ENCODE measurements at places on chromosomes 1 and 21.

- DNase-seq, result no peak
Observed at GRCh38 chr1:185439727-185440415, 122.8 kb upstream of the IVNS1ABP start.

- DNase-seq, result no peak
Observed at GRCh38 chr1:23200883-23201282, 16.4 kb downstream of the HTR1D start.

DNA sequence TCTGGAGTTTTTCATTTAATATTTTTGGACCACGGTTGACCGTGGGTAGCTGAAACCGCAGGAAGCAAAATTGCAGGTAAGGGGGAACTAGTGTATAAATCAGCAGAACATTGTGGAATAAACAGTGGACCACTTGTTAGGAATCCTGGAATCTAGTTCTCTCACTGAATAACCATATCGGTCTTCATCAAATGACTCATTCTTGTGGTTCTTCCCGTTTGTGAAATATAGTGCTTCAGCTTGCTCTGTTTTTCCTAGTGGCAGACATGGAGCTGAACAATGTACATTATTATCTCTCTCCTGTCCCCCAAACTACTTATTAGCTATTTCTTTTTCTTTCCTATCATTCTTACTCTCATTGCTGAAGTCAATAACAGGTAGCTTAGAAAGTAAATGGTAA, 61.9 kb downstream of the HSPA13 start:
- no peak for DNase-seq

GRCh38 chr1:27575840-27576331, 28.1 kb downstream of the AHDC1 start:
- DNase-seq, result no peak

DNA sequence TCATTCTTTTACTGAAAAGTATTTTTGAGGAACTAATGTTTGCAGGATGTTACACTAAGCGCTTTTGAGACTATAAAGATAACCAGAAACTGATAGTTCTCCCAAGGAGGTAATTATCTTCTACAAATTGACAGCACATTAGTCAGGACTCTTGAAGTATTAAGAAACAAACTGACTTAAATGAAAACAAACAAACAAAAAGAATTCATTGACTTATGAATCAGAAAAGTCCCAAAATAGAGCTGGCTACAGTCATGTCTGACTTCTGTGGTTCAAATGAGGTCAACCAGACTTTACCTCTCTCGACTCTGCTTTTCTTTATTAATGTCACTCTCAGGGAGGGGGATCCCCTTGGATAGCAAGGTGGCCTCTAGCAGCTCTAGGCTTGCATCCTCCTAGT, 296.8 kb downstream of the TPR start:
- DNase-seq, result no peak
